A673 (cell line): ENCODE measurements at places on chromosomes 11 and 22.

GRCh38 chr11:69518081-69518950 is 36.9 kb downstream of the LINC01488 start:
- DNase-seq: no peak

GRCh38 chr11:33509632-33510031 is 191.0 kb downstream of the C11orf91 start:
- no peak for DNase-seq

DNA sequence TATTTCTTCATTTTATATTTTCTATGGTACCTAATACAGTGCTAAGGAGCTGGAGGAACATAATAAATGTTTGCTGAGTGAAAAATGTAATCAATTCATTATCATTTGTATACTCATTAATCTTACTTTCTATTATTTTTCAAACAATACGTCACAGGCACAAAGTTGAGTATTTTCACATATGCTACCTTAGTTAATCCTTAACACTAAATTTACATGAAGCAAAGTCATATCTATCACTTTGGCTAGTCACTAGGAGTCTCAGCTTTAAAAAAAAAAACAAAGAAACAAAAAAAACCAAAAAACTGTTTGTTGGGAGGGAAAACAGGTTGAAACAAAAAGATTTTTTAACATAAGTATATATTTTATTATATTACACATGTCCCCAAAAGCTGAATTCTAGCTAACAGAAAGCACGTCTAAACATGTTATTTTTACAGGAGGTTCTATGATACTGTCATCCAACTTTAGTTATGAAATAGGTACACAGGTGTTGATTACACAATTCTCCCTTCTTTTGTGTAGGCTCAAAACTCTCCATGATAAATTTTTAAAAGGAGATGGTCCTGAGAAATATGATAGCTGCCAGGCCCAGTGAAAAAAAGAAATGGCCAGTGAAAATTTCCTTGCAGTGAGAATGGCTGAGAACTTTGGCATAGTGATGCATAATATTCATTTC is 14.3 kb downstream of the HPS5 start:
- no peak for DNase-seq

GRCh38 chr22:45225732-45226502 is 14.8 kb downstream of the KIAA0930 start:
- DNase-seq: no peak

DNA sequence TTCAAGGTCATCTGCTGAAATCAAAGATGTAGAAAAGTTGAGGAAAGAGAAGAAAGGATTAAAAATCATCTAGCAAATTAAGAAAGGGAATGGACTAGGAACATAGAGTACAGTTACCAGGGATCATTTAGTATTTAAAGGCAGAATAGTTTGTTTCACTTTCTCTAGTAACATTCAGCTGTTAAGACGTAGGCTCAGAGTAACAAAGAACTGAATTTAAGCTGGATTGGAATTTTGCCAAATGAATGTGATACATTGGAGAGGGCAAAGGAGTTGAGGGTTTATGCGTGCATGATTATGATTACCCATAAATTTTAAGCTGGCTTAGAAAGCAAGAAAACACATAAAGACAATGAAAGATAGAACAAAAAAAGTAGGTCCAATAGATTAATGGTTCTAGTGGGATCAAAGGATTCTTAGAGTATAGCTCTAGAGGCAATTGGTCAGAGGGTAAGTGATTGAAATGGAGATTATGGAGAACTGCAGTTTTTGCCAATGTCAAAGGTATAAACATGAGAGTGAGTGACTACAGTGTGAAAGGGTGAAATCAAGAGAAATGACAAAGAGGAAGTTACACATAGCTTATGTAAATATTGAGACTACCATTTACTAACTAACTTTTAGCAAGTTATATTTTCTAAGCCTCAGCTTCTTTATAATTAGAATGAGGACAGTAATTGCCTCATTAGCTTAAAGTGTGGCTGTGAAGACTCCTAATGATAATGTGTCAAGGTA is 190.0 kb downstream of the GRIA4 start:
- peak; percentile 9 for DNase-seq

GRCh38 chr11:133903875-133904817 is 52.6 kb downstream of the IGSF9B start:
- DNase-seq: no peak

DNA sequence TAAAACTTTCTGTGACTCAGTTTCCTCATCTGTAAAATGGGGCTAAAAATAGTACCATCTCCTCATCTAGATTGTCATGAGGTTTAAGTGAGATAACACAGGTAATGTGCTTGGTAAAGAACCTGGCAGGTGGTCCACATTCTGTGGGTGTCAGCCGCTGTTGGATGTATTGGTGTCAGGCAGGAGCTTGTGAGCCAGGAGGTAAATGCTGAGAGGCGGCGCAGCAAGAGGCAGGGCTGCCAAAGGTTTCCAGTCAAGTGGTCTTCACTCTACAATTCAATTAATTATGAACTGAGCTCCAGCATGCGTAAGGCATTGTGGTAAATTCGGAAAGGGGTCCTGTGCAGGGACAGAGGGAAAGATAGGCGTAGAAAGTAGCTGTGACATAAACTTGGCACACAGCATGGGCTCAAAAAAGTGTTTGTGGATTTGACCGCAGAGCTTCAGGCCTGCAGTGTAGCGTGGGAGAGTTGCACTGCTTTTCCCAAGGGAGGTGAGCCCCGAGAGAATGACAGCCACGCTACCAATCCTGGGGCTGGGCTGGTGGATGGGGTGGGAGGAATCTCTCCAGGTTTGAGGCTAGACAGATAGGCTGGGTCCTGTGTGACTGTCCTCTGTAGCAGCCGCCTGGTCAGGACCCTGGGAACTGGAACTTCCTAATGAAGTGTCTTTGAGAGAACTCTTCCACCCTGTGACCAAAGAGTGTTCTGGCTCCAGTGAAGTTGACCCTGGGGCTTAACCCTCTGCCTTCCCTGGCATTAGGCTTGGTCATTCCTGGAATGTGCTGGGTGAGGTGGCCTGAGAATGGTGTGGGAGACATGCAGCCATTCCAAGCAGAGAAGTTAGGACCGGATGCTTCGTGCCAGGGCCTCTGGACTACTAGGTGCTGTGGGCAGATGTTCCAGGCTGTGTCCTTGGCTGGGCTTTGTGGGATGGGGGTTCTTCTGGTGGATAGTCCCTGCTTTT is 122.4 kb downstream of the FEZ1 start:
- peak; percentile 14 for DNase-seq

DNA sequence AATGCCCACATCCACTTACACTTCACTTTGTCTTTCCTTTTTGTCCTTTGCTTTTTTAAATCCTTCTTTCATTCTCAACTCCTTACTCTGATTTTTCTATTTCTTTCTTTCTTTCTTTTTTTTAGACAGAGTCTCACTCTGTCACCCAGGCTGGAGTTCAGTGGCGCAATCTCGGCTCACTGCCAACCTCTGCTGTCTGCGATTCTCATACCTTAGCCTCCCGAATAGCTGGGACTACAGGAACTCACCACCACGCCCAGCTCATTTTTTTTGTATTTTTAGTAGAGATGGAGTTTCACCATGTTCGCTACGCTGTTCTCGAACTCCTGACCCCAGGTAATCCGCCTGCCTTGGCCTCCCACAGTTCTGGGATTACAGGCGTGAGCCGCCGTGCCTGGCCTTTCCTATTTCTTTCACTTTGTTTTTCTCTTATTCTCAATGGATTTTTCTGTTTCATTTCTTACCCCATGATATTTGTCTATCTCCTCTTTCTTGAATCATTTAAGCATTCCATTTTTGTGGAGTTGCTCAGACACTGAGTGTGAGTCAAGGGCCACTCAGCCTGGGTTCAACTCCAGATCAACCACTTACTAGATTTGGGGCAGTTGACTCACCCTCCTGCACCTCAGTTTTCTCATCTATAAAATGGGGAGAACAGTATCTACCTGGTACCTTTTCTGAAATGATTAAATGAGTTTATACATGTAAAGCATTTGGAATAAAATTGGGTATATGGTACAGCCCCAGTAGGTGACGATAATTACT is 7.6 kb downstream of the KCNJ5 start:
- no peak for DNase-seq

- no peak for DNase-seq
Measured at GRCh38 chr11:108807262-108807661, 142.4 kb downstream of the DDX10 start.

DNA sequence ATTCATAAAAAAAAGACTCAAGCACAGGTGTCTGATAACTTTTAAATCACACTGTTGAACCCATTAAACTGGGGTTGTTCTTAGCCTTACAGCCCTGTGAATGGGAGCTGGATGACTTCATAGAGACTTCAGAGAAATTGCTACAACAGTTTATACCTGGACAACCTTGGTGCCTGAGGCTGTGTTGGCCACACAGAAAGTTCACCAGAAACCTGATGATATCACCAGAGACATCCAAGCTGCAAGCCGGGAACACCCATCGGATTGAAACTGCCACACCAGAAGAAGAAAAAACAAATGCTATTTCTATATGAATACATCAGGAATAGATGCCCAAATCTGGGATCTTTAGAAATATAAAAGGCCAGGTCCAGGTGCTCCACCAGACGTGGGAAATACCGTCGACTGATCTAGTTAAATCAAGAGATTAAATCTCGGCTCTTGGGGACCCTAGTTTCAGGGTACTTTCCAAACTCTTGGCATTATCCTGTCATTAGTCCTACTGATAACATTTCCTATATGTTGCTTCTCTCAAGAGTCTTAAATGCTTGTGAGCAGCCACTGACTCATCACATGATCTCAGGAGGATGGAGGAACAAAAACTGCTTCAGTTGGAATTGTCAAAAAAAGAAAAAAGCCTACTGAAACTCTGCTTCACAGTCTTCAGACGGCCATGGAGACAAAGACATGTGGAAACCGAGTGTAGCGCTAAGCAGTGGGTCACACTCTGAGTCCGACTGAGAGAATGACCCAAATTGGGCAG is 28.6 kb upstream of the APOL5 start:
- DNase-seq: peak; percentile 38

- no peak for DNase-seq
Measured at GRCh38 chr11:102415304-102415916, 37.2 kb downstream of the TMEM123 start.

GRCh38 chr22:27844656-27845591 is 43.4 kb upstream of the MN1 start:
- DNase-seq: no peak

- DNase-seq: no peak
Measured at GRCh38 chr11:3220101-3220500, 1.5 kb upstream of the MRGPRG start.

DNA sequence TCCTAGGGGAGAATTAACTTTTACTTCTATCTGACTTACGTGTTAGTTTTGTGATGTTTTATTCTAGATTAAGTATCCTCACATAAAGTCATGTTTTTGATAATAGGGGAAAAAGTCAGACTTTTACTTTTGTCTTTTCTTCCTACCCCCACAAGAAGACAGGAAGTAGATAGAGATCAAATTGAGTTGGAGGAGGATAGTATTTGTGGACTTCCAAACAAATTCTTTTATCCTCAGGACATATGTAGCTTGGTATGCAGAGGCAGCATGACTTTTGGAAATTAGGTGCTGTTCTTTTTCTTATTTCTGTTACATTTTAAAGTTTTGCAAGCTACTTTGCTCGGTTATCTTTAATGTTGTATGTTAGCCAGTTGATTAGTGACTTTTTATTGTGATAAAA is 61.4 kb downstream of the MTMR3 start:
- DNase-seq: no peak

DNA sequence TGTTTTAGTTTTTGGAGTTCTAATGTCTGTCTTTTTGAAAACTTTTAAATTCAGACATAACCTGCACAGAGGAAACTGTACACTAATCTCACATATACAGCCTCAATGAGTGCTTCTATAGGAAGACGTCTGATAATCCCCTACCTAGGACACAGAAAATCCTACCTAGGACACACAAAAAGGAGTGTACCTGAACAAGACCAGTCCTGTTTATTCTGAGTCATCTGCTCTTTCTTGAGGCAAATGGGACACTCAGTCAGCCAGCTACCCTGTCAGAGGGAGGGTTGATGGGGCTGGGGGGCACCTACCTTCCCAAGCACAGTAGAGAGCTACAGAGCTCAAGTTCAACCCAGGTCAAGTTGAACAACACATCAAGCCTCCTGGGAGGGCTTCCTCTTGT is 346.6 kb upstream of the NCAM1 start:
- DNase-seq: no peak

GRCh38 chr11:31646216-31646615 is 136.6 kb downstream of the ELP4 start:
- no peak for DNase-seq

DNA sequence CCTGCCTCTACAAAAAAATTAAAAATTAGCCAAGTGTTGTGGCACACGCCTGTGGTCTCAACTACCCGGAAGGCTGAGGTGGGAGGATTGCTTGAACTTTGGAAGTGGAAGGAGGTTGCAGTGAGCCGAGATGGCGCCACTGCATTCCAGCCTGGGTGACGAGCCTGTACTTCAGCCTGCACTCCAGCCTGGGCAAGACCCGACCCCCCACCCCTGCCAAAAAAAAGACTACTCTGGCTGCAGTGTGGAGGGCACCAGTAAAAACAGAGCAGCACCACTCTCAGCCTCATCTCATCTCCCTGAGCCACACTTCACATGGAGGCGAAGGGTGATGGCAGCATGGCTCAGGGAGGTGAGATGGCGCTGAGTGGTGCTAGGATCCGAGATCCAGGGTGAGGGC is 50.3 kb upstream of the THY1 start:
- no peak for DNase-seq

- DNase-seq: no peak
Measured at GRCh38 chr11:128181088-128181480, 406.3 kb downstream of the ETS1 start.

- DNase-seq: no peak
Measured at GRCh38 chr11:20126724-20127123, 33.6 kb downstream of the DBX1 start.

DNA sequence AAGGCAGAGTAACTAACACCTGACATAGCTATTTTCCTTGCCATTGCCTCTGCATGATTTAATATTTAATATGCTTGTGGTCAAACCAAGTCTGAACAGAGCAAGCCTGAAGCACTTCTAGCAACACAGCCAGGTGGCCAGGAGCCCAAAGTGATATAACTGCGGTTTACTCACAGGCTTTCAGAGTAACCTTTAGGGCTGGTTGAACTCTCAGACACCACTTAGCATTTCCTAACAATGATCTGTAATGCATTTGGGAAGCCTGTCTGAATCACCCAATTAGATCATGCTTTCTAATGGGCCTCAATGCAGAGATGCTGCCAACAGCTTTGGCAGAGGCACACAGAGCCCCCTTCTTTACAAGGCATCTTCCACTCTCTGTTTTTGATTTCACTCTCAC is 96.1 kb downstream of the FDX1 start:
- peak; percentile 62 for DNase-seq

GRCh38 chr11:12046636-12047236 is 38.3 kb upstream of the DKK3 start:
- DNase-seq: no peak

DNA sequence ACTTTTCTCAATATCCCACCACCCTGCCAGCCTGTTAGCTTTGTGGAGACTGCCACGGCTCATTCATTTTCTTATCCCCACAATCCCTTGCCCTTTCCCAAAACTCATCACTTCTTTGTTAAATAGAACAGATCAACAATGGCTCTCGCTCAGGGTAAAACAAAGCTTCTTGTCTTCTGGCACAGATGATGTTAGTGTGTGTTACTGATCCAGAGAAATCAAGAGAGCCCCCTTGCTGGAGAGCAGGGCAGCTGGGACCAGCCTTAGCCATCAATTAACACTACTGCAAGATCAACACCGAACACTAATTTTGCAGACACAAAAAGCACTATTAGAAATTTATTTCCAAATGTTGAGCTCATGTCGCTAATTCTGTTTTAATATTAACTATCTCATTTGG is 420.9 kb downstream of the TENM4 start:
- no peak for DNase-seq
